ENCODE measurements at places on chromosomes 12 and 14. TPM values are rescaled to one million over a fixed set of nuclear protein-coding genes. Genes with fewer than 3 reads are reported as not detected.

GRCh38 chr12:79848339-79848738 lies 86.6 kb downstream of the PPP1R12A start:
- H3K4me3 ChIP-seq: no peak overlapping the region
- no peak for DNase-seq
- H3K4me1 ChIP-seq: peaks cover 68% of the 10 kb centered on the region
- peaks cover 20% of the 10 kb centered on the region for H3K36me3 ChIP-seq
- no peaks in the 10 kb centered on the region for H3K27me3 ChIP-seq

DNA sequence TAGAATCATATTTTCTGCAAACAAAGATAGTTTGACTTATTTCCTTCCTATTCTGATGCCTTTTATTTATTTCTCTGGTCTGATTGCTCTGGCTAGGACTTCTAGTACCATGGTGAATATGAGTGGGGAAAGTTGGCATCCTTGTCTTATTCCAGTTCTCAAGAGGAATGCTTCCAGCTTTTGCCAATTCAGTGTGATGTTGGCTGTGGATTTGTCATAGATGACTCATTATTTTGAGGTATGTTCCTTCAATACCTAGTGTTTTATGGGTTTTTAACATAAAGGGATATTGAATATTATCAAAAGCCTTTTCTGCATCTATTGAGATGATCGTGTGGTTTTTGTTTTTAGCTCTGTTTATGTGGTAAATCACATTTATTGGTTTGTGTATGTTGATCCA lies 139.4 kb upstream of the CNTN1 start:
- H3K36me3 ChIP-seq: no peaks in the 10 kb centered on the region
- no peaks in the 10 kb centered on the region for H3K4me1 ChIP-seq
- H3K4me3 ChIP-seq: no peak overlapping the region
- H3K27ac ChIP-seq: no peak overlapping the region

GRCh38 chr12:104656921-104657320 lies 200.2 kb downstream of the CHST11 start:
- no peaks in the 10 kb centered on the region for H3K4me1 ChIP-seq
- no peaks in the 10 kb centered on the region for H3K27me3 ChIP-seq
- no peaks in the 10 kb centered on the region for H3K36me3 ChIP-seq
- H3K27ac ChIP-seq: no peak overlapping the region
- no peak for DNase-seq
- no peak overlapping the region for H3K4me3 ChIP-seq

GRCh38 chr14:24688030-24688658 lies 54.2 kb upstream of the GZMB start:
- H3K27ac ChIP-seq: no peak overlapping the region
- H3K4me3 ChIP-seq: no peak overlapping the region

- no peak overlapping the region for H3K27ac ChIP-seq
- no peak overlapping the region for H3K4me3 ChIP-seq
- no peaks in the 10 kb centered on the region for H3K27me3 ChIP-seq
Observed at GRCh38 chr12:108475396-108475795, 39.7 kb upstream of the FICD start.

GRCh38 chr12:49327887-49328286 lies 4.8 kb downstream of the TROAP start:
- peaks cover 15% of the 10 kb centered on the region for H3K4me1 ChIP-seq
- no peak for DNase-seq
- H3K36me3 ChIP-seq: no peaks in the 10 kb centered on the region
- no peak overlapping the region for H3K27ac ChIP-seq

DNA sequence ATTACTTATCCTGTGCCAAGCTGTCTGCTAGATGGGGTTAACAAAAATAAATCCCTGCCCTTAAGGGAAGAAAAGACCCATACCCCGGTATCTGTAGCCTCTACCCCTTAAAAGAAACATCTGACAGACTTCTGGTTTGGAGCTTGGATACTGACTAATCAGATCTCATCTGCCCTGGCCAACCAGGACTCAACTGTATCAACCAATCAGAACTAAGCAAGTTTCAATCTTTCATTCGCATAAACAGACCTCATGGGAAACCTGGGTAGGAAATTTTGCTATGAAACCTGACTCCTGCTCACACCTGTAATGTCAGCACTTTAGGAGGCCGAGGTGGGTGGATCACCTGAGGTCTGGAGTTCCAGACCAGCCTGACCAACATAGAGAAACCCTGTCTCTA lies 26.4 kb upstream of the PRMT8 start:
- no peak overlapping the region for H3K4me3 ChIP-seq
- no peaks in the 10 kb centered on the region for H3K4me1 ChIP-seq
- no peak for DNase-seq
- no peak overlapping the region for H3K27ac ChIP-seq

DNA sequence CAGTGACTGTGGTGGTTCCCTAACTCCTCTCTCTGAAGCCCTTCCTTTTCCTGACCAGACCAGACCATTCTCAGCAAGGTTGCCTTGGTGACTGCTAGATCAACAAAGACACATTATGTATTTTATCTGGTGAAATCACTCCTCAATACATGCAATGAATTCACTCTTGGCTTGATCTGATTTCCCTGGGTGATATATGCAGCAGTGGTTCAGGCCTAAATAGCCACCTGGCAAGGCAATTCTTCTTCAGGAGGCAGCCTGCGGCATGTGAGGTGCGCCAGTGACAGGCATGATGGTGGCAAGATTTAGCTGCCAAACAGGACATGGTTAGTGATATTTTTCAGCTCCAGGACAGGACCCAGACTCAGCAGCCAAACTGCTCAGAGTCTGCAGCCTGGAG lies 350.3 kb upstream of the CCDC196 start:
- H3K27me3 ChIP-seq: no peaks in the 10 kb centered on the region
- DNase-seq: no peak
- H3K36me3 ChIP-seq: no peaks in the 10 kb centered on the region
- no peak overlapping the region for H3K4me3 ChIP-seq

DNA sequence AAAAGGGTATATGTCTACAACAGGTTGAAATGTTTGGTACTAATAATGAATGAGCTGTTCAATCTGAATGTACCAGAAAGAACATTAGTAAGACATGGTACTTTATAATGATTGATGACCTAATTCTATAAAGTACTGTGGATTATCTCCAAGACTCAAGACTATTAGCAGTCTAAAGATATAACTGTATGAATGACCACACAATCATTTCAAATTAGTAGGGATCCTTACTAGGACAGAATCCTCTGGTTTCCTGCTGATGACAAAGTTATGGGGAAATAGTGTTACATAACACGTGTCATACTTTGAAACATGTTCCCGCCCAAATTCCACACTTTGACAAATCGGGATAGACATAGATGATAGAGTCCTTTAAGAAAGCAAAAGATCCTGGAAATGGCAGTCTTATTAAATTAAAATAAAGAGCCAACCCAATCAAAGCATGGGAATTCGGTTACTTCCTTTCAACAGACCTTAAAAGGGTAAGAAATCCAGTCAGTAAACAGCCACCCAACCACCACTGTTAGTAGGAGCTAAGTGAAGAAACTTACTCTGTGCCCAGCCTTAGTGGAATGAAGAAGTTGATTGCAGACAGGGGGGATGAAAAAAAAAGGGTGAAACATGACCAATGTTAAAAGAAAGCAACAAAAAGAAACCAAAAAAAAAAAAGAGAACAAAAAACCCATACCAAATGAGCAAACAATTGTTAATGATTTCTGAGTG lies 2.8 kb downstream of the VPS29 start:
- H3K27ac ChIP-seq: peak overlapping the region; percentile 97
- H3K27me3 ChIP-seq: no peaks in the 10 kb centered on the region
- H3K4me1 ChIP-seq: peaks cover 44% of the 10 kb centered on the region
- no peak overlapping the region for H3K4me3 ChIP-seq

GRCh38 chr14:54331516-54331915 lies 65.3 kb upstream of the CDKN3 start:
- H3K27ac ChIP-seq: no peak overlapping the region
- H3K27me3 ChIP-seq: no peaks in the 10 kb centered on the region
- DNase-seq: no peak
- H3K36me3 ChIP-seq: no peaks in the 10 kb centered on the region
- peaks cover 4% of the 10 kb centered on the region for H3K4me1 ChIP-seq
- no peak overlapping the region for H3K4me3 ChIP-seq

The IRAK3 gene
- 13.0 TPM for total RNA-seq

The PPTC7 gene
- 55.3 TPM for total RNA-seq

The IKZF4 gene
- 10.2 TPM for total RNA-seq

The DDX11 gene
- total RNA-seq: 14.2 TPM

The NOS1 gene
- 3.8 TPM for total RNA-seq

Measured in esophagus muscularis mucosa (tissue), 4 donors.